Activated T-cell treated with anti-CD3 and anti-CD28 coated beads for 1 hour (primary cell): ENCODE measurements at places on chromosomes 3 and 15.

DNA sequence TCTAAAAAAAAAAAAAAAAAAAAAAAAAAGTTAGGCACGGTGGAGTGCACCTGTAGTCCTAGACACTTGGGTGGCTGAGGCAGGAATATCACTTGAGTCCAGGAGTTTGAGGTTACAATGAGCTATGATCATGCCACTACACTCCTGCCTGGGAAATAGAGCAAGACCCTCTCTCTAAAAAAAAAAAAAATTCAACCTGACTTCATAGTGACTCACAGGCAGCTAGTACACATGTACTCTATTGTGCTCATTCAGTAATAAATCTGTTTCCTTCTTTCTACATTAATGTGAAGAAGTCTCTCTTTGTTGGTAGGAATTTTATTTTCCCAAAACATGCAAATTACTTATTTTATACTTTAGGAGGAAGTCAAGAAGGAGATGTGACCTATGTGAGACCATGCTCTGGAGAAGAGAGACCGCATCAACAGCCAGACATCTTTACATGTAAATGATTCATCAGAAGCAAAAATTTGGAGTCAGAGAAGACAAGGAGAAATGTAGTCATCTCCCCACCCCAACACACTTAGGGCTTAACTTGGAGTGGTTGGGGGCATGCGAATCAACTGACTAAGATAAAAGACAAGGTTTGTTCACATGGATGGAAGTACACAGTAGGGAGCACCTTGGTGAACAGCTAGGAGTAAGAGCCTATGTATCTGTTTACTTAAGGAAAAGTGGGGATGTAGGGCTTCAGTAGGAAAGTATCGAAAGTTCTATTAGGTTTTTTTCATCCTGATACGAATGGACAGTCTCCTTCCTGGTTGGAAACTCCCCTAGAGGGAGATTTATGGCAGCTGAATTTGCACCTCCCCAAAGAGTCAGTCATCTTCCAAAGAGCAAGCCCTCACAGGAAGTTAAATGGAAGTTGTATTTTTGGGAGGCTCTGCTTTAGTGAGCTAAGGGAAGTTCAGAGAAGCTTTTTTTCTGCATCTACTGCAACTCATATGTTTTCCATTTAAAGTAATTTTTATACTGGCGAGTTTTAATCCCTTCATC is 23.0 kb upstream of the NMD3 start:
- no peak for DNase-seq

- DNase-seq: no peak
Observed at GRCh38 chr3:152256851-152257562, 11.7 kb upstream of the MBNL1 start.

- DNase-seq: no peak
Observed at GRCh38 chr15:100667405-100668347, 65.3 kb downstream of the ASB7 start.

DNA sequence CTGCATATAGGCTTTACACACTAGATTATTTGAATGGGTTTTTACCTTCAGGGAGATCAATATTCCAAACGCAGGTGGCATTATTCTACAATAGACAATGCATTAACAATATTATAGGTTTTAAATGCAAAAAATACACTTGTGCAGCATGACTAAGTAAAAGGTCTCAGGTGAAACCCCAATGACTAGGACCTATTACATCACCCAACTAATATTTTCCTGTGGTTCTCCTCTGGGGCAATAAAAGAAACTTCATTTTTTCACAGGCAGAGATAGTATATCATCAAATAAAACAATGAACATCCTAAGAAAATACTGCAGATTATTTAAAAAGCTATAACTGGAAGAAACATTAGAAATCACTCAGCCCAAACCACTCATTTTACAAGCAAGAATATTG is 375.3 kb downstream of the ROBO1 start:
- DNase-seq: no peak

DNA sequence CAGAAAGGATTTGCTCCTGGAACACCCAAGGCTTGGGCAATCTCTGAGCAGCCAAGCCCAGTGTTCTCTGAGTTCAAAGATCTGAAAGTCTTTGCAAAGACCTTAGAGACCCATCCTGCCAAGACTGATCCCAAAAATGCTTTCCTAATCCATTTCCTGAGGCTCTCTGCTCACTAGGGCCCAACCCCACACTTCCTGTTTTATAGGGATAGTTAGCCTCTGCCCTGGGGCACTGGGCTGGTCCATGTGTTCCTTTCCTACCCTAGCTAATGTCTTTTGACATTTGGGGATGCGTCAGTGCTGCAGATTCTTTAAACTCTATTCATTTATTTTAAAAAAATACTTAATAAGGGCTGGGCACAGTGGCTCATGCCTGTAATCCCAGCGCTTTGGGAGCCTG is 372.7 kb downstream of the ROBO2 start:
- no peak for DNase-seq

- no peak for DNase-seq
Observed at GRCh38 chr3:127449486-127450212, 140.9 kb downstream of the TPRA1 start.

GRCh38 chr3:121483290-121483689 is 62.5 kb downstream of the POLQ start:
- no peak for DNase-seq

DNA sequence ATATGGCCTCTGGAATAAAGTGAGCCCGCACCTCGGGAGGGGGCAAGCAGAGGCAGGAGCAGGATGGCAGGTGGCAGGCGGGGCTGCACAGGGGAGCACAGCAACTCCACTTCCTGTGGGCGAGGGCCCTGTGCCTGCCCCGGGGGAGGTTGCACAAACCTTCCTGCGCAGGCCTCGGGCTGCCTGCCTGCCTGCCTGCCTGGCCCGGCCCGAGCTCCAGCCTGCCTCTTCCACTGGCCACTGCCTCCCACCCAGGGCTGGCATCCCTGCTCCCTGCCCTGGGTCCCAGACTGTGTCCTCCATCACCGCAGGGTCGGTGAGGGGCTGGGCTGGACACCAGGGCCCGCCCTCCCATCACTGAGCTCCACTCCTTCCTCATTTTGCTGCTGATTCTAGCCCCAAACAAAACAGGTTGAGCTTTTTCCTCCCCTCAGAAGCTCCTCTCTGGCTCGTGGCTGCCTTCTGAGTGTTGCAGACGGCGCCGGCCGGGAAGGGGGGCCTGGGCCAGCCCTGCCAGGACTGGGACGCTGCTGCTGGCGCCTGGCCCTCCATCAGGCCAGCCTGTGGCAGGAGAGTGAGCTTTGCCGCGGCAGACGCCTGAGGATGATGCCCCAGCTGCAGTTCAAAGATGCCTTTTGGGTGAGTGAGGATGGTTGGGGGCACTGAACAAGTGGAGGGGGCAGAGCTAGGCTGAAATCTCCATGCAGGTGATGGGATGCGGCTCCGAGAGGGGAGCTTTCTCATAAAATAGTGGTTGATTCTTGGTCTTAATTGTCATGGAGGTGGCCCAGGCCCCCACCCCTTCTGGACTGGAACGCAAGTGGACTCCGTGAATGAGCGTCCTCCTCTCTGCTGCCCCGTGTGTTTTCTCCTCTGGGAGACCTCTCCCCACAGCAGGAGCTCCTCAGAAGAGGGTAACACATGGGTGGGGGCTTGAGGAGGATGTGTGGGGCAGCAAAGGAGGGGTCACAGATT is at the start of gene PSTPIP1:
TSS of gene PSTPIP1 (plus strand) at position 156 of the 975 bp plus-strand sequence. CDS start at position 604, 448 bp downstream.
- peak; percentile 50 for DNase-seq

GRCh38 chr3:150074697-150075416 is 104.2 kb upstream of the PFN2 start:
- DNase-seq: no peak

GRCh38 chr15:98667521-98668179 is 19.3 kb downstream of the IGF1R start:
- no peak for DNase-seq

DNA sequence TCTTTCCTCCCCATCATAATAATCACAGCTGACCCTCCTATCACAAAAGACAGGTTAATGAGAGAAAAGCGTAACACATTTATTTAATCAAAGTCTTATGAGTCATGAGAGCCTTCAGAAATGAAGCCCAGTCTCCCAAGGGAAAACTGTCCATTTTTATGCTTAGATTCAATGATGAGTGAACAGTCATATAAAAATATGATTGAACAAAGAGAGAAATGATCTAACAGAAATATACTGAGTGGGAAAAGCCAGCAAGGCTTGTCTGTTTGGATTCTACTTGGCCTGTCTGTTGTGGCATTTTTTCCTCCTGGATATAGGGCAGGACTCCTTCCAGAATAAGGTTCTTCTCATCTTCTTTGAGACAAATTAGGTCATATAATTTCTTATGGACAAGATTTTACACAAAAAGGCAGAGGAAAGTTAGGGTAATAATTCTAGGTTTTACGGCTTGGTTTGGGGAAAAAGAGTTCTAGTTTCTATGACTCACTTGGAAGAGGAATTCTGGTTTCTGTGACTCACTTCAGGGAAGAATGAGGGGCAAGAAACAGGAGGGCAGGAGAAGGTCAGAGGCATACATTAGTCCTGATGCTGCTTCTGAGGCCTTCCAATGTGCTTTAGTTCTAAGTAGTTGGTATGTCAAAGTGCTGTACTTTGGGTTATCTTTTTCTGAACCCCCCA is 534.2 kb downstream of the ZIC1 start:
- DNase-seq: no peak

GRCh38 chr3:35184775-35185174 is 454.6 kb upstream of the ARPP21 start:
- no peak for DNase-seq

- no peak for DNase-seq
Observed at GRCh38 chr3:111311709-111312235, 230.2 kb upstream of the CD96 start.

DNA sequence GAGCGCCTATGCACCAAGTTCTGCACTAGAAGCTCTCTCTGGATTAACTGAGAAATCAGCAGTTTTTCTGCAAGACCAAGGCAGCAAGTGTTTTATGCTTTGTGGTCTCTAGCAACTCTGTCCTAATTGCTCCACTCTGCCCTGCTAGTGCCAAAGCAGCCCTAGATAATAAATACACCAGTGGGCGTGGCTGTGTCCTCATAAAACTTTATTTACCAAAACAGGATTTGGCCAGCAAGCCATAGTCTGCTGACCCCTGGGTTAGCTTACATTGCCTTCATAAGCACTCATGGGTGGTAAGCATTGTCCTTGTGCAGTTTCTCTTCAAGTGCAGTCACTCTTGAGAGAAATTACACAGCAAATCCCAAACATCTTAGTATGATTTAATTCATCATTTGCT is 30.7 kb upstream of the SLC24A5 start:
- DNase-seq: no peak

DNA sequence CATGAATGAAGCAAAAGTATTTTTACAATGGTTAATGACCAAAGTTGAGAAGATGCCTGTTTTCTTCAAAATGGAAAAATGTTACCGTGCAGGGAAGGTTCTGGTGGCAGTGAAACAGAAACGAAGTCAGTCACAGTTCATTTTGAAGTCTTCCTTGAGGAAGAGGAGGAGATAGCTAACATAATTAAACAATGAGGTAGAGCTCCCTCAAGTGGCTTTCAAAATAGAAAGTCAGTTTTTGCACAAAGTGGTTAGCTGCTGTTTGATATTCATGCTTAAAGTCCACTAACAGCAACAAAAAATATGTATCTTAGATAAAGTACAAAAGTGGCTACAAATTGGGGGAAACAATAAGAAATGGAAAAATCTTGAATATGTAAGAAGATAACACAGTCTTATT is 87.3 kb downstream of the TFG start:
- DNase-seq: no peak

DNA sequence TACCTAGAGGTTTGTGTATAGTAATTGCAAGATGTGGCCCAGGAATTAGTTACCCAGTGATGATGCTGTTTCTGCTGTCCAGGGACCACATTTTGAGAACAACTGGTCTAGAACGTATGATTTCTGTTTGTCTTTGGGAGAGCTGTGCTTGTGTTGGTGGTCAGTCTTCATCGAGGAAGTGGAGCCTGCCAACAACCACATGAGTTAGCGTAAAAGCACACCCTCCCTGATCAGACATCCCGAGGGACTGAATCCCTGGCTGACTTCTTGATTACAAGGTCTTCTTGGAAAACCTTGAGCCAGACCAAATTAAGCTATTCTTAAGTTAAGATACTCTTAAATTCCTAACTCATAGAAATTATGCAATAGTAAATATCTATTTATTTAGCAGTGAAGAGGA is 81.7 kb upstream of the ZPLD1 start:
- DNase-seq: no peak

GRCh38 chr3:183491923-183492848 is 63.3 kb downstream of the KLHL6 start:
- no peak for DNase-seq

DNA sequence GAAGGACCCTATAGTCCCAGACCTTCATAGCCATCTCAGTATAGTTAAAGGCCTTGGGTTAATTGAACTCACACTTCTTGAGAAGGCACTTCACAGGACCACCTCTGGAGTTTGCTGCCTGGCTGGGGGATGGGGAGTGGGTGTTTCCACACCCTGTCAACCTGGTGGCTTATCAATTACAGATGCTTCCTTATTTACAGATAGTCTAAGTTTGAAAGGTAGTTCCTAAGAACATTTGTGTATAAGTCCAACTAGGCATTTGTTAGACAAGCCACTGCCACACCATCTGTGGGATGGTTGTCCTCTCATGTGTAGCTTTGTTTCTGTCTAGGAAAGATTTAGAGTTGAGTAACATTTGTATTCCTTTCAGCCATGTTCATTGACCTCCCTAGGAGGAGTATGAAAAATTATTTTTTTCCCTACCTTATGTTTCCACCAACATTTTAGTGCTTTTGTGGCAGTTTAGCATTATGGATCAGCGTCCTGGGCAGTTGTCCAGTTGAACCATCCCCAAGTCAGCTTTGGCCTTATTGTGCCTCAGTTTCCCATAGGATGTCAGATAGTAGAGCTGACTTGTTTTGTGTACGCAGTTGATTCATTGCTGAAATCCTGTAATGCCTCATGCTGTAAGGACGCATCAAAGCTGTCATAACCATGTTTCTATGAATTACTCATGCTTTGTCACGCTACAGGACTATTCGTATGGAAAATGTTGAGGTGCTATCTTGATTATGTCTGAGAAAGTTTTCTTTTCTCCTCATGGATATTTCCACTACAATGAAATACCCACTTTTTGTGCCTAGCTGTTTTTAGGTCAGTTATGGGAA is 21.2 kb upstream of the SIAH2 start:
- DNase-seq: no peak

DNA sequence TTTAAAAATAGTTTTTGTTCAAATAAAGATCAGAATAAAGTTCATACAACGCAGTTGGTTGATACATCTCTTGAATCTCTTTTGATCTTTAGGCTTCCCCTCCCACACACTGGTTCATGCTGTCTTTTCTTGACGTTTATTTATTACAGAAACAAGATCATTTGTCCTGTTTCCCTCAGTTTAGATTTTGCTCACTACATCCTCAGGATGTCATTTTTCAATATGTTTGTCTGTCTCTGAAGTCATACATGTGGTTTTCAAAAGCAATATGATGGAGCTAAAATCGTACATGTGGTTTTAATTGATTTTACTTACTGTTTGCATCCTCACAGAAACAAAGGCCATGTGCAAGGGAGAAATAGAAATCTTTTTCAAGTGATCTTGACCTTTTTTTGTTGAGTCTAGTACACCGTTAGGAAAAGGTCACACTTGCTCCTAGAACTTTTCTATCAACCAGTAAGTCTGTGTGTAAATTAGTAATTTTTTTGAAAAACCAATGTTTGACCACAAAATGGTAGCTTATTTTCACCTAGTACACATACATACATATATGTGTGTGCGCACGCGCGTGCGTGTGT is 63.7 kb upstream of the SENP5 start:
- DNase-seq: no peak
